ENCODE measurements at places on chromosomes 4 and X.

DNA sequence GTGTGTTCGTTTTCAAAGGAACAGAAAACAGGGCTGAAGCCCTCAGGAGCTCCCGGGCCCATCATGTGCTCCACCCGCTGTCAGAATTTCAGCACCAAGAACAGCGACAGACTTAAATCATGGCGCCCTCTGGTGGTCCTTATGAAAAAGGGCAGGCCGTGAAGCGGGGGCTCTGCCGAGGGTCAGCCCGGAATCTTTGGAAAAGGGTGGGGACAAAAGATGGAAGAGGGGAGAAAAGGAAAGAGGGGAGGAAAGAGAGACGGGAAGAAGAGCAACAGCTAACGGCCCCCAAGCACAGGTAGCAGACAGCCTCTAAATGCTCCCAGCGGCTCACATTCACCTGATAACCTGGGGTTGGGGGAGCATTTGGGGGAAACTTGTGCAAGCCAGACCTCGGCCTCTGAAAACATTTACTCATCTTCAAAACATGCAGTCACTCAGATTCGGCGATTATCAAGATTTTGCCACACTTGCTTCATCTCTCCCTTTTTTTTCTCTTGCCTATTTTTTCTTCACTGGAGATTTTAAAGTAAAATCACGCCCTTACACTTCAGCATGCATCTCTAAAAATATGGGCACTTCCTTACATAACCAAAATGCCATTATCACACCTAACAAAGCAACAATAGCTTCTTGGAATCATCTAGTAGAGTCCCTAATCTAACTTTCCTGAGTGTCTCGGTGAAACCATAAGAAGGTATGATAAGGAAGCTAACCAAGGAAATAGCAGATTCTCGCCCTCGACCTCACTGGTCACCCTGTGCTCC is 28.1 kb upstream of the MAN2B2 start:
- peak; percentile 36 for DNase-seq

GRCh38 chr4:122107680-122108079 is 44.5 kb upstream of the BLTP1 start:
- DNase-seq: no peak

DNA sequence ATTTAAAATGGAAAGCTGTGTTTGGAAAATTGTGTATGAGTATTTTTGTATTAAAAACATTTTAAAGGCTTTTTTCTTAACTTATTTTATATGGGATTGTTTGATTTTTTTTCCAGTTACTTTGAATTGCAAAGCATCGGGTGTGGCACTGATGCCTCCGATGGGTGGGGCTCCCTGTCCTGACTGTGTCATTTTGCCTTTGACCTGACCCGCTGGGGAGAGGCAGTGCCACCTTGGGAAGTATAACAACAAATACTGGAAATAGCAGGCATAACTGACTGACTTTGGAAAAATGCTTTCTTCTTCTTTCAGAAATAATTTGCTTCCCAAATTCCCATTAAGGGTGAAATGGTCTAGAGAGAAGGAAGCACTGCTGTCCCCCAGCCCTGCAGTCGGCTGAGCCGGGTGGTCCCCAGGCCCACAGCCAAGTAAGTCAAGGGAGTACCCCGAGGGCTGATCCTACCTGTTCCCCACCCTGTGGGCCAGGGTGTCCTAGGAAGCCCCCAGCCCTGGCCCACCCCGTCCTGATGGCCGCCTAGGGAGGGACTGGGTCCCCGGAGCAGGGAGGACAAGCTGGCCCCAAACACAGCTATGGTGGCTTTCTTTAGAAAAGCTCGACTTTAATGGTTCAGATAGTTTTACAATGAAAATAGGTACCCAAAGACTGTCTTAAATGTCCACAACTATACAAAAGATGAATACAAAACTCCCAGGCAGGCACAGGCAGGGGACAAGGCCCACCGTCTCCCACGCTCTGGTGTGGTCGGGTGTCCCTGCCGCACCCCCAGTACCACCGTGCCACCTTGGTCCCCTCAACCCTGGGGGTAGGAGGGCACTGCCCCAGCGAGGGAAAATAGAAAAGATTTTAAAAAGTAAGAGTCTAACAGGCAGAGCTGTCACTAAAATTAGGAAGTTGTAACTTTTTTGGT is 26.4 kb downstream of the NELFA start:
- no peak for DNase-seq

- no peak for DNase-seq
These were observed 64.7 kb downstream of the RBM47 start for GRCh38 chr4:40564815-40565483.

GRCh38 chr4:145533001-145533400 is 51.3 kb downstream of the SMAD1 start:
- no peak for DNase-seq

DNA sequence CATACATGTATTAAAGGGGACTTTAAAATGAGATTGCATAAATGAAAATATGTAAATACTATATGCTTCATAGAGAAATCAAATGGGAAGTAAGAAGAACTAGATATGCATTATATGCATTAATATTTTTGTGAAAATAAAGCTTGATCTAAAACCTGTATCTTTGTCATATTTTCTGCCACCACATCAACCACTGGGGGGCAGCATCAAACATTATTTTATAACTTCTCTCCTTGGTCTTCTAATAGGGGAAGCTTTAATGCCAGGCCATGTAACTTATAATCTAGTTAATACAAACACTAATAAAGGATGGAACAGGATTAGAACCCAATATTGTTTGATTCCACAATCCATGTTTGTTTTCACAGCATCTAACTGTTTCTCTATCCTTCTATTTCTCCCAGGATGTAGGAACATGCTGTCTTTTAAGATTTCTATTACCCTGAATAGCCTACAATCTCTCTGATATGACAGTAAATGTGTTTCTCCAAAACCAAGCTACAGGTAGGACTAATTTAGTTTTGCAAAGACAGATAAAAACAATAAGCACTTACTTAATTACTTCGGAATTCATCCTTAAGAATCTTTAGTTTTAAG is 10.0 kb downstream of the QRFPR start:
- DNase-seq: no peak
